ENCODE measurements at places on chromosomes 6 and 20.

DNA sequence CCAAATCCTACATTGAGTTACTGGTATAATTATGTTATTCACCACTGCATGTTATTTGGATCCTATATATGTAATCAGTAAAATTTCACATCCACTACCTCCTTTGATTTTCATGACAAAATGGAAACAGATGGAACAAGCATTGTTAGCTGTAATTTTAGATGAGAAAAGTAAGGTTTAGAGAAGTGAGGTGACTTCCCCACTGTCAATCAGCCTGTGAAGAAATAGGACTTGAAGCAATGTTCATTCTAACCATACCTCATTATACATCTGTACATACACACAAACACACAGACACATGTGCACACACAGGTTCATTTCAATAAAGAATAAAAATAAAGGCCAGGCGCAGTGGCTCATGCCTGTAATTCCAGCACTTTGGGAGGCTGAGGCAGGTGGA is 23.7 kb upstream of the QKI start:
- DNase-seq: no peak

DNA sequence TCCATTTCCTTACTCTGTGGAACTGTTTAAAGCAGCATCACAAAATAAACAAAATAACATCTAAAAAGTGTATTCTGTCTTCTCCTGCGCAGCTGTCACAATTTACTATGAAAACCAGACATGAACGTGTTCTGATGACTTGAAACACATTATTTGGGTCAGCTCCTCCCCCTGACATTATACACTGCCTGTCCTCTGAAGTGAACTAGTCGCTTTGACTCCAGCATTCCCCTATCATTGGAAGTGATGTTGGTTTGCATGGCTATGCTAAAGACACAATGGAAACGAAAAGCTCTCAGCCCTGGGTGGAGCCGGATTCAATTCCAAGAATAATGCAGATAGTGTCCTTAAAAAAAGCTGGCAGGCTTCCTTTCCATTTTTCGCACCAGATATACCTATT is 125.9 kb downstream of the FYN start:
- DNase-seq: no peak

DNA sequence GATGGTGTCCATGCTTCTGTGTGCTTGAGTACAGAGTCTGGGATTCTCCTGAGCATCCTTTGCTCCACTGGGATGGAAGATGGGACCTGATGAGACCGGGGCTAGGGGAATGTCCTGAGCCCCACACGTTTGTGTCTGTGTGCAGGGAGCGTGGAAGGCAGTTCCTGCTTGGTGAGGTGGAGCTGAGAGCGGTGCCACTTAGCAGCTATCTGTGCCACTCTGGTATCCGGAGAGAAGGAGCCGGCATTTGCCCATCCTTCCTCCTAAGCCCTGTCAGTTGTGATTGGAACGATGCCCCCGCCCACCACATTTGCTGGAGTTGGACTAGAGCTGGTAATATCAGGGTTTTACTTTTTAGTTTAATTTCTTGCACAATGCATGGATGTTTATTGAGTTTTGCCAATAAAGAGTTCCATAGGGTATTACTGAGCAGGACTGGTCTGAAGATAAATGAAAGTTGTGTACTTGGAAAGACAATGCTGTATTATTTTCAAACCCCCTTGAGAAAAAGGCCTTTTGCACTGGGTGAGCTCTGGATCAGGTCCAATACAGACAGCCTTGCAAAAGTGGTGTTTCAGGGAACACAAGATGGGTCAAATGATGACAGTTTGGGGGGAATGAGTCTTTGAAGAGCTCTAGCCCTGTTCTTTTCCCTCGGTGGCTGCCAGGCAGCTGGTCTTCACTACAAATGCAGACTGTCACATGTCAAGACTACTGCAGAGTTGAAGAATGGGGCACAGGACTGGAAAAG is 130.8 kb downstream of the SYCP2 start:
- DNase-seq: no peak

DNA sequence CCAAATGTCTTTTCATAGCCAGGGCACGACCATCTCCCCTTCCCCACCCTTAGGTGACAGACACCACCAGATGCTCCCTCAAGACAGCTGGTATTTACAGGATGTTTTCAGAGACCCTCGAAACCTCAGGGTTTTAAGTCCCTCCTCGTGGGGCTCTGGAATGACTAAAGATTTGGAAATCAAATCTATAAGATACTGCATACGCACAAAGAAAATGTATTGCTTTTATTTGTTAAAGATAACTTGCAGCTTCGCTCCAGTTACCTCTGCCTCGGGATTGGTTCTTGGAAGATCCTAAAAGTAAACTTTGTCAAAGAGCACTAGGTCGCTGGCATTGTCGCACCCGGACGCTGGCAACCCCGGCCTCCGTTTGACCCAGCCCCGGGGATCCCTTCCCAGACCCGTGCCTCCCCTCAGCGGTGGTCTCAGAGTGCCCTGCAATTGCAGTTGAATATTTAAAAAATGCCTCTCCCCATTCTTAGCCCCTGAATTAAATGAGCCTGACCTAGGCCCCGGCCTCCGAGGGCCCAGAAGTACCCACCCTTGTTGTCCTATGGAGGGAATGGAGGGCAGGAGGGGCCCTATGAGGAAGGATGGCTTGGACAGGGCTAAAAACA is 7.1 kb downstream of the PAX1 start:
- no peak for DNase-seq

DNA sequence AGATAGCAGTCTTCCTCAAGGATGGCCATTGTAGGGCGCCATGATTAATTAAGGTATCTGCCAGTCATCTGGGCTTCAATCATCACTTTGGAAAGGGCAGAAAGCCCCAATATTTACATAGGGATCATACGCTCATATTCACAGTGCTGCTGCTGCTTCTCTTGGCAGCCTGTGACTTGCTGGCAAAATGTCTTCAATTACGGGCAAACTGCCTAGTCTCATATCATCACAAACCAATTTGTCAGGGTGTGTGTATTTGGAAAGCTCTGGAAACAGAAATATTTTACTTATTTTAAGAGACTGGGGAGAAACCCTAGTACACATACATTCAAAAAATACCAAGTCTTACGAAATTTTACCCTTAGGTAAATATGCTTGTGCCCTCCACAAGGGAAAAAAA is 77.6 kb downstream of the SAMD5 start:
- DNase-seq: no peak

DNA sequence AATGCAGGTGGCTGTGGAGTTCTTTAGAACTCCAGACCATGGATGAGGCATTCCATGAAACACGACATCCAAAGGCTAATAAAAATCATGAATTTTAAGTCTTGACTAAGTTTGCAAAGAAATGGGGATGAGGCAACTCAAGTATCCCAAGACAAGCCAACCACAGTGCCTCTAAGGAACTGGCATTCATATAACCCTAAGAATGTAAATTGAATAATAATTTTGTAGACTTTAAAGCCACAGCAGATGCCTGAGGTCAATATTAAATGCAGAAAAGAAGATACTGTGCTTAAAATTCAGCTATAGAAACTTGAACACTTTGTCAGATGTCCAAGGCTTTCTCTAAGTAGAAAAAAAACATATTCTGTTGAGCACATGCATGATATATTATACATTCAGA is 54.5 kb downstream of the TFAP2B start:
- no peak for DNase-seq

GRCh38 chr6:43524483-43524961 is 7.6 kb downstream of the POLR1C start:
- DNase-seq: no peak

- no peak for DNase-seq
These were observed 13.5 kb downstream of the EFCAB8 start for GRCh38 chr20:32872266-32872665.

DNA sequence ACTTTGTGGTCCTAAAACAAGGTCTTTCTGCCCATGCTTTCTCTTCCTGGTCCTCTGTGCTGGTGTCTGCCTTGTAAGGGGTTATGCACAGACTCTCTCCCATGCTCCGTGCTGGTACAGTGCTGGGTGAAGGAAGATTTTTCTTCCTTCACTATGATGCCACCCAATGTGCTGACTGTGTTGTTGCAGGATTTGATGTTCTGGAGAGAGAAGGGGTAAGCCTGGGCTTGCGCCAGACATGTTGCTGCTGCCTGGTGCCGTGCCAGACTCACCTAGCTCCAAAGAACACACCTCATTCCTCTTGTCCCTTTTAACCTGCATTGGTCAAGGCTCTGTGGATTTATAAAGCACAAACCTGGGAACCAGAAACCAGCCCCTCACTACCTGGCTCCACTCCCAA is 28.4 kb upstream of the ARMH2 start:
- no peak for DNase-seq

- DNase-seq: no peak
These were observed 106.6 kb downstream of the ADGRG6 start for GRCh38 chr6:142408409-142408808.

DNA sequence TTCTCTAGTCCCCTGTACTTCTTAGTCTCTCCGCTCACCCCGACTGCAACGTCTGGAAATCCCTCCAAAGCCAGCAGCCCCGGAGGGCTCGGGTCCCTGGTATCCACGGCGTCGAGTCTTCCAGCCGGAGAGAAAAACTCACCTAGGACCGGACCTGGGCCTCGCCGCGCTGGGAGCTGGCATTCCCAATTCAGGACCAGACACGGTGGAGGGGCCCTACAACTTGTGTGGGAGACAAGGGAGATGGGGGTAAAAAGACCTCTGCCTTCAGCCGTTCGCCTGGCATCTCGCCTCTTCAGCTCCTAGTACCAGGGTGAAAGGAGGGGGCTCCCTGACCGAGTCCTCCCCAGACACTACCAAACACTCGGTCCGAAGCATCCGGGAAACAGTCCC is 64.3 kb downstream of the GPX5 start:
- DNase-seq: no peak

GRCh38 chr20:3652221-3652620 is 11.0 kb downstream of the GFRA4 start:
- DNase-seq: no peak

DNA sequence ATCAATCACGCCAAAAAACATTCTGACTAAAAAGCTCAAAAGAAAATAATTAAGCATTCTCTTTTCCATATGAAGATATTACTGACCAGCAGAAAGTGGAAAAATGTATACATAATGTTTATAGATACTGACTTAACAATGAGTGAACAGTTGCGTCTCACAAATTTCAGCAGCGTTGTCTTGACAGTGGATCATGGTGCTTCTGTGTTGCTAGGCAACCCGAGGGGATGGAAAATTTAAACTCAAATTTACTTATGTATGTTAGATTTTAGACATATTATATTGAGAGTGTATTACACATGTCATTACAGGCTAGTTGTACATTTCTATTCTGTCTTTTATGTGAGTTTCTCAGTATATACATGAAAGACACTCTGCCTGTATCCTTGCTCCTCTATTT is 110.2 kb downstream of the LAMA2 start:
- no peak for DNase-seq

DNA sequence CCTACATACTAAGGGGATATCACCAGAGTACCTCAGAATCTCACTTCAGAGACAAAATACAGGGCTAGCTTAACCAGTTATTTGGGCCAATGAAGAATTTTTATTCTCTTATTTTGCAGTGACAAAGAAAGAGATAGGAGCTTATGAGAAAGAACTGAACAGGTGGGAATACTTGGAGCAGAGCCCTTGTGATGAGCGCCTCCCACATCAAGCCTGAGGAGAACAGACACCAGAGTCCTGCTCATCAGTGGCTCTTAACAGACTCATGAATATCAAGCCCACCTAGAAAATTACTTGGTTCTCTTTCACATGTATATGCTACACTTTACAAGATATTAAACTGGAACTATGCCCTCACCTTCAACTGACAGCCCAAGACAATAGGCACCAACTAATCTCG is 99.0 kb downstream of the FAXC start:
- DNase-seq: no peak

- no peak for DNase-seq
These were observed 22.8 kb downstream of the FITM2 start for GRCh38 chr20:44288252-44288651.

DNA sequence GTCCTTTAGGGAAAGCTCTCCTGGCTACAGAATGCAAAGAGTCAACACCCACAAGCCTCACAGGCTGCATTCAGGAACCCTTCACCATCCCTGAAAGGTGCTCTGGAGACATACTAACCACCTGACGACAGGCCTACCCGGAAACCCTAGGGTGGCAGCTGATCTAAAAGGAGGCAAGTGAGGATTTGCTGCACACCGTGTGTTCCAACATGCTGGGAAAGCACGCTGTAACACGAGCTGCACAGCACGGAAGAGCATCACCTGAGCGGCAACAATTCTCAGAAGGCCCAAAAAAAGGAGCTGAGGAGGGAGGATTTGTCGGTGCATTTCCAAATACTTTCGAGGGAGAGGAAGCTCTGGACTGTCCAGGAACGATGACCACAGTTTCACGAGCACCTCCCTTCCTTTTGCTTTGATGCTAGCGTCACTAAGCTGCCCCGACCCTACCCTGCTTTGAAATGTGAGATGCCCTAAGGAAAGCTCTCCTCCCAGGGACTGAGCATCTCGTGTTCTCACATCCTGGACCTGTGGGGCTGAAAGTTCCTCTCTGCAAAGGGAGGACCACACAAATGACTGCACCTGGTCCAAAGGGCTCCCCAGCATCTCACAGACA is 87.0 kb downstream of the PPP1R3G start:
- no peak for DNase-seq

DNA sequence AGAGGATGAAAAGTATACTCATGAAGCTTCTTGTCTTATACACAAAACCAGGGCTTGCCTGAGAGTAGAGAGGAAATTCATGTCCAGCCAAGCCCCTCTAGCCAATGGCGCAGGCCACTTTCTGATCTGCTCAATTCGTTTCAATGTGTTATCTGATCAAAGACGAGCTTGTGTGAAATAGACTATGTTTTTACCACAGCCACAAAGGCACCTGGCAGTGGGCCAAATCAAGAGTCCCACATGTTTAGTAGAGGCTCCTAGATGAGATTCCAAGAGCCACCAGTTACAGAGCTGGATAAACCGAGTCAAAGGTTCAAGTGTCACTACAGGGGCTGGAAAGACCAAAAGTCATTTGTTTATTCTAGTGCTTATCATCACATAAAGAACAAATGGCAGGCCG is 34.9 kb downstream of the GPLD1 start:
- DNase-seq: no peak

DNA sequence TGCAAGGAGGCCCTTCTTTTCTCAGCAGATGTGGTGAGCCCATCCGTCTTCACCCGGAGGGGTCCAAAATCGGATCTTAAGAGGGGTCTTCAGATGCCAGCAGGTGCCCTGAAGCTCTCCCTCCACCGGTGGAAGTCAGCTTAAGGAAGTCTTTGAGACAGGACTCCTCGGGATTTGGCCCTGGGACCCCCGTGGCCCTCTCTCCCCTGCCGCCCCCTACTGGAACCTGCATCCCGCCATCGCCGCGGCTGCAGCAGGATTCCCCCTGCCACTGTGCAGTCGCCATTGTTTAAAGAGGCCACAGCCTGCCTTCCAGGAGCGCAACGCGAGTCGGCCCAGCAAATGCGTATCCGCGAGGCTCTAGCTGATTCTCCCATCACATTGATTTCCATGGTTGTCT is 292.5 kb upstream of the ZNF337 start:
- DNase-seq: no peak

DNA sequence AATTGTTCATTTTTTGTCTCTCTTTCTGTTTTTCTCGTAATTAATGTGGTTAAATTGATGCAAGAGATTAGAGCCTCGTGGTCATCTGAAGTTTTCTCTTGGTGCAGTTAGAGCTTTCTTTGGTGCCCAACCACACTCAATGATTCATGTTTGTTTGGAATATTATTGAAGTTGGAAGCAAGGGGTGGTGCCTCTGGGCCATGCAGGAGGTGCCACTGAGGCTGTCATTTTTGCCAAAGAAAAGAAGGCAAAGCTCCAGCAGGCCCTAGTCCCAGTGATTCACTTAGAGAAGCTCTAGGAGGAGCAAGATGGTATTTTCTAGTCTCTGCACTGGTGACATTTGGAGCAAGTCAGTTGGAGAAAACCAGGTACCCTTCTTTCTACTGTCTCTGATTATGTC is 144.5 kb upstream of the RALGAPA2 start:
- no peak for DNase-seq

GRCh38 chr20:55953201-55953600 is 52.1 kb downstream of the CBLN4 start:
- DNase-seq: no peak

Measured in activated T-helper 1 cell treated with anti-CD3 and anti-CD28 coated beads, Interleukin-2, amount 50 U/mL, for 16 hours (primary cell).